ENCODE measurements at places on chromosomes 12 and 14.

DNA sequence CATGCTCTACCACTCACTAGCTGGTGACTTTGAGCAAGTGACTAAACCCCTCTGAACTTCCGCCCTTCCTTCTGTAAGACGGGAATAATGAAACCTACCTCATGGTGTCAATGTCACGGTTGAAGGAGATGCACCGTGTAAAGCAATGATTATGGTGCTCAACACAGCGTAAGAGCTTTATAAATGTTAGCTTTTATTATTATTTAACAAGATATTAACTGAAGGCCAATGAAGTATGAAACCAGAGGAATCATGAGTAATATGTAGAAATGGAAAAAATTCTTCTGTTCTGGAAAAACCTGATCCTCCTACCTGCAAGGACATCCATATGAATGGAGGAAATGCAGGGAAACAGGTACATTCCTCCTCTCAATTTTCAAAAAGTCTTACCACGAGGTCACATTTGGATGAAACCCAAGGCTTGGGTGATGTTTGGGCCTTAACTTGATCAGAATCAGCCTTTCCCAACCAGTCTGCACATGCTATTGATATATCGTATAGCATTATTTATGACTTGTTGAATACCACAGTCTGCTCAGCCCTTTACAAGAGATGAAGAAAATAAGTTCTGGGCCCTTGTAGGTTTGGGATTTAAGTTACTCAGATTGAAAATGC, 166.8 kb upstream of the TBX3 start:
- DNase-seq = no peak

- no peak for DNase-seq
These were observed 37.4 kb downstream of the SLC6A12 start for GRCh38 chr12:176321-177181.

- DNase-seq = no peak
These were observed 186.6 kb downstream of the CALM1 start for GRCh38 chr14:90583427-90583826.

DNA sequence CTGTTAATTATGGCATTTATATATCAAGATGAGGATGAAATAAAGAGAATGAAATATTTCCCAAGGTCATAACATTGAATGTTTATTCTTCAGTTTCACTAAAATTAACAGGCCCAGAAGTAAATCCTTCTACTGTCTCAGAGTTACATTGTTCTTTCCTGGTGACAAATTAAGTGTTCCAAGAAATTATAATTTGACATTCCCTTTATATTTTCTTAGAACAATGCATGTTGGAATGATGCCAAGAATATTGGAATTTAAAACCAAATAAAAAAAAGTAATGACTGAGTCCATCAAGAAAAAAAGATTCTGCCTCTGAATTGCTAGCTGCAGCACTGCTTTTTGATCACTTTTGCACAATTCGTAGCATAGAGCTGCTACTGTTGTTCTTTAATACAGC, 152.1 kb downstream of the METTL25 start:
- no peak for DNase-seq

- DNase-seq = no peak
These were observed 45.8 kb downstream of the AMN start for GRCh38 chr14:102968306-102968705.

DNA sequence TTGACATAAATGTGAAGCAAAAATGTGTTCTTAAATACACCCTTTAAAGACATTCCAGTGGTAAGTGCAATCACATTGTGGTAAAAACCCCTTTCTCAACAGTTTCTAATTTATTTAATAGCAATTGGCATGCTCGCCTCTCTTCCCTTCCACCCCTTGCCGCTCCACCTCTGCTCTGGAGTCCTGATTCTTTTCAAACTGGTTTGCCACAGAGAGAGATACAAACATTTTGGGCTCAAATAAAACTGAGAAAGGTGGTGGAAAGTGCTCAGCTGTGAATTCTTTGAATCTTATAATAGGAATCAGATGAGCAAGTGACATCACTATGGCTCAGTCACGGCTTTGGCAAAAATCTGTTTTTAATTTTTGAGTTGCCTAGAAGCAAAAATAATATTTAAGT, 993.9 kb downstream of the GALC start:
- no peak for DNase-seq

DNA sequence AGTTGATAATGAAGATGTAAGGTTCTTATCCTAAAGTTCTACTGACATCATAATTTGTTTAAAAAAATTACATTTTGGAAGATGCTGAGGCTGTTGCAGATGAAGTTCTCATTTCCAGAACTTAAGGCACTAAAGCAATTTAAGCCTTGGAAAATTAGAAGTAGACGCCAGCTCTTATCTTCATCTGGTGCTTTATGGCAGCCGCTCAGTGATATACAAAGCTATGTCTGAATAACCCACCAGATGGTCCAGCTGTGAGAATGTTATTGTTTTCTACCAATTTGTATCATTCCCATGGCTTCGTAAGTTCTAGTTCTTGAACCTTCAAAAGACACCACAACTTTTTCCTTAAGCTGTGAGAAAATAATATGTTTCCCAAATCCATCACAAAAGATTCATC, 212.1 kb upstream of the ARID2 start:
- DNase-seq = no peak

DNA sequence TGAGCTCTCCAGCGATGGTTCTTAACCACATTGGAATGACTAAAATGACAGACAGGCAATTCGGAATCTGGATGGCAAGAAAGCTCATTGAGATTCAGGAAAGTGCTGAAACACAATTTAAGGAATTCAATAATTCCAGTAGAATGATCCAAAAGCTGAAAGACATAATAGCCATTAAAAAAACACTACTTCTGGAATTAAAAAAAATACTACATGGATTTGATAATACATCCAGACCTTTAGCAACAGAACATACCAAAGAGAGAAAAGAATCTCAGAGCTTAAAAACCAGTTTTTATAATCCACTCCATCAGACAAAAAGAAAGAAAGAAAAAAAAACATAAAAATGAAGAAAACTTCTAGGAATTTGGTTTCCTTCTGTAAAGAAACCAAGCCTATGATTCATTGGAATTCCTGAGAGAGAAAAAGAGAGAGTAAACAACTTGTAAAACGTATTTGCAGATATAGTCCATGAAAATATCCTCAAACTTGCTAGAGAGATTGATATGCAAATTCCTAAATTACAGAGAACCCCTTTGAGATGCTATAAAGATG, 52.8 kb downstream of the SLCO1B1 start:
- no peak for DNase-seq

GRCh38 chr12:26360062-26360461, 164.7 kb downstream of the SSPN start:
- no peak for DNase-seq

All from stimulated activated CD8-positive, alpha-beta memory T cell treated with anti-CD3 and anti-CD28 coated beads, Interleukin-2, amount 100 ng/mL, for 1 hour (primary cell).